ENCODE measurements at places on chromosomes 7 and 10.

DNA sequence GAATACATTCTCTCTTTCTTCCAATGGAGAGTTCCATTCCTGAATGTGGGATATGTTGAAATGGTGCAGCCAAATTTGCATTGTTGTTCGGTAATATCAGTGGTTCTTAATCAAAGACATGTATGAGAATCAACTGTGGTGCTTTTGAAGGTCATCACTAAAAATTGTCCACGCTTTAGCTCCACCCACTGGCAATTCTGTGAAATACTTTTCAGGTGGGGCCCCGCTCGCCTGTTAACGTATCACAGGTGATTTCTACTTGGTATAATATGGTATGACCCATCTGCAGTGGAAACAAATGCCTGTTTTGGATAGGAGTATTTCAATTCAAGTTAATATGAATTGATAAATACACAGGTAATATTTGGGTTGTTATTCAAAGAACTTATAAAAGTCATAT lies 178.4 kb downstream of the NSUN6 start:
- no peak for DNase-seq

DNA sequence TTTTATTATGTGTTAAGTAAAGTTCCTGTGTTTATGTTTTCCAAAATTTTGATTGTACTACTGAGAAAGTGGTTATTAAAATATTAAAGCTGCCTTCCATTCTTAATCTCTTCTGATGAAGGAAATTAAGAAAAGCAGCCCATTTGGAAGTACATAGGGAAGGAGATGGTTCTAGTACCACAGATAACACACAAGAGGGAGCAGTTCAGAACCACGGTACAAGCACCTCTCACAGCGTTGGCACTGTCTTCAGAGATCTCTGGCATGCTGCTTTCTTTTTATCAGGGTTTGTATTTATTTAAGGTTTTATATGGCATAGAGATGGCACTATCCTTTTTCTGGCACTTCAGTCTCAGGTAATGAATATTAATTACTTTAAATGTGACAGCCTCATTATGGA lies 111.6 kb downstream of the PHTF2 start:
- DNase-seq: no peak

- no peak for DNase-seq
Measured at GRCh38 chr7:20083781-20084180, 133.4 kb downstream of the MACC1 start.

DNA sequence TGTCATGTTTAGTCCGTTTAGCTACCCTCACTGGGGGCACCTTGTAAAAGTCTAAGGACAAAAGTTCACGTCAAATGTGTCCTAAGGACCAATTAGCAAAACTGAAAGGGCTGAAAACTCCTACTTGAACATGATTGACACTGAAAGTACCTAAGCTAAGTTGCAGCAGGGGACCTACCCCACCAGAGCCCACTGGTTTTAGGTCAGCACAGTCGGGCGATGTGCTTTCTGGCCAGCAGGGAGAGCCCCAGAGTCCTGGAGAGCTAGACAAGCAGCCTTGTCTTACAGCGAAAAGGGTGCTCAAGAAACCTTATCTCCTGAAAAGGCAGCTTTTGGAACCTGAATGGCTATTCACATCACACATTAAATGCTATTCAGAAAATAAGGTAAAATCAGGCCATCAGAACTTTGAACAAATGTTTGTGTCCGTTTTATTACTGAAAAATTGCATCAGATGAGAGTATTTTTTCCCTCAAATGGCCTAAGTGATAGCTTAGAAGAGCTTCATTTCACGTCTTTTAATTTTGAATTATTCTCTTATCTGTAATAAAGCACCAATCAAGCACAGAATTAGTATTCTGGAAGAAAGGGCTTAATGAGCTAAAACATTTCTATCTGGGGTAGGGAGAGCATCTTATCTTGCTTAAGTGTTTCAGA lies 52.2 kb upstream of the MKI67 start:
- peak; percentile 2 for DNase-seq

DNA sequence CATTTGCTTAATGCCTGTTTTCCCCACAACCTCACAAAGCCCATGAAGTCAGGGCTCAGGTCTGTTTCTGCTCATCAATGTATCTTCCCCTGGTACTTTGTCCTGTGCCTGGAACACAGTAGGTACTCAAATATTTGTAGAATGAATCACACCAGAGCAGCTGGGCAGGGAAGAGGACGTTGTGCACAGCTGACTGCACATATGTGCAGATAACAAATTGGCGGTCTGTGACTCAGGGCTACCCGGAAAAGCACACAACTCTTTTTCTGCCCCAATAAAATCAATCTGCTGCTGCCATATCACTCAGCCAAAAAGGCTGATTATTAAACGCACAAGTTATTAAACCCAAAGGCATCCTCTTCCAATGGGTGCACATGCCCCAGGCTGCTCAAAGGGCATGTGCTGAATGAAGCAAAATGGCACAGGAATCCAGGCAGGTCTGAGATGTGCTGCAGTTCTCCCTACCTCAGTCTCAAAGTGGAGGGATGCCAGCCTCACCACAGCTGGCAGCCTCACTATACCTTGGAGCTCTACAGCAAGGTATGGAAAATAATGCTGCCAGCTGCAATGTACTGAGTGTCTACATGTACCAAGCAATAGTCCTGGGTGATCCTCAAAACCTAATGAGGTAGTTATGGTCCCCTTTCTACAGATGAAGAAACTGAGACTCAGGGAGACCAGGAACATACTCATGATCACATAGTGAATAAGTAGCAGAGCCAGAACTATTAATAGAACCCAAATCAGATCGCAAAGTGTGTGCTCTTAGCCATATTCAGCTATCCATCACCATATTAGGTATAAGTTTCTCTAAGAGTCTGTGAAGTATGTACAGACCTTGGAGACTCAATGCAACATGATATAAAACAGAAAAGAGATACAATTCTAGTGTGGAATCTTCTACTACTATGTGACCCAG lies 43.4 kb downstream of the SORBS1 start:
- no peak for DNase-seq

- no peak for DNase-seq
Measured at GRCh38 chr7:137985253-137985896, 16.5 kb downstream of the CREB3L2 start.

- no peak for DNase-seq
Measured at GRCh38 chr7:138338361-138338760, 121.7 kb upstream of the TRIM24 start.

DNA sequence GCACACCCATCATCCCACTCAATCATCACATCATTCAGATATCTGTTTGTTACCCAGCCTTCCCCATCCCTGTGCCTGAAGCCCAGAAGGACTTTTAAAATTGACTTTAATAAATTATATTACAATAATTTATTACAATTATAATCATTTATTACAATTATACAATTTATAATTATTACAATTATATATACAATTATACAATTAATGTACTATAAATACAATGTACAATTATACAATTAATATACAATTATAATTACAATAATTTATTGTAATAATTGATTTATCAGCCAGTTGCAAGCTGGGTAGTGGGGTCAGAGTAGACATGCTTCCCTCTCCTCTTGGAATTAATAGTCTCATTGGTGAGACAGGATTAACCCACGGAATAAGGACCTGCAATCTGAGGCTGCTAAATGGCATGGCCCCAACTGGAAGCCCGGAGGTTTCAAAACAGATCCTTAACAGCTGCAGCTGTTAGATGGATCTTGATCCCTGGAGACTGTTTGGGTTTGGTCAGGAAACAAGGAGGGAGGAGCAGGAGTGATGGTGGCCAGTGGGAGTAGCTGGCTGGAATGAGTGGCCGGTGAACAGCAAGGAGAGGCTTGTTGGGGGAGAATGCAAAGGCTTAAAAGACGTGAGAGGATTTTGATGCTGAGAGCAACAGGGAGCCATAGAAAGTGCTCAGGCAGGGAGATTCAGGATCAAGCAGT lies 402.8 kb upstream of the PODXL start:
- DNase-seq: no peak

- no peak for DNase-seq
Measured at GRCh38 chr10:69361303-69361614, 55.5 kb downstream of the TACR2 start.

GRCh38 chr7:98483276-98483963 lies 82.5 kb upstream of the BAIAP2L1 start:
- DNase-seq: no peak

DNA sequence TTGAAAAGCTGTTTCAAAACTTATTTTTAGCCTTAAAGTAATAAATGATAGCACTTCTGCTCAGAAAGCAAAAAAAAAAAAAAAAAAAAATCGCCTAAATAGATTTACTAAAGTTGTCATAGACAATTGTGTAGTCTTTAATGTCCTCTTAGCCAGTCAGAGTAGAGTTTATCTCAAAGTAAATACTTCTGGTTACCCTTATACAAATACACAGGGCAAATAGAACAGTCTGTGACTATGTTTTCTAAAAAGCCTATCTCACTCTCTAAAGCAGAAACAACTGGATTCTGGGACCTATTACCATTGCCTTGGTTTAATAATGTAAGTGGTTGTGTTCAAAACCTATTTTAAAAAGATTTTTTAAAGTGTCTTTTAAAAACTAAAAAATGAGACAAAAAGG lies 156.2 kb upstream of the THSD7A start:
- DNase-seq: no peak

GRCh38 chr10:79339266-79339665 lies 8.0 kb upstream of the PPIF start:
- no peak for DNase-seq

DNA sequence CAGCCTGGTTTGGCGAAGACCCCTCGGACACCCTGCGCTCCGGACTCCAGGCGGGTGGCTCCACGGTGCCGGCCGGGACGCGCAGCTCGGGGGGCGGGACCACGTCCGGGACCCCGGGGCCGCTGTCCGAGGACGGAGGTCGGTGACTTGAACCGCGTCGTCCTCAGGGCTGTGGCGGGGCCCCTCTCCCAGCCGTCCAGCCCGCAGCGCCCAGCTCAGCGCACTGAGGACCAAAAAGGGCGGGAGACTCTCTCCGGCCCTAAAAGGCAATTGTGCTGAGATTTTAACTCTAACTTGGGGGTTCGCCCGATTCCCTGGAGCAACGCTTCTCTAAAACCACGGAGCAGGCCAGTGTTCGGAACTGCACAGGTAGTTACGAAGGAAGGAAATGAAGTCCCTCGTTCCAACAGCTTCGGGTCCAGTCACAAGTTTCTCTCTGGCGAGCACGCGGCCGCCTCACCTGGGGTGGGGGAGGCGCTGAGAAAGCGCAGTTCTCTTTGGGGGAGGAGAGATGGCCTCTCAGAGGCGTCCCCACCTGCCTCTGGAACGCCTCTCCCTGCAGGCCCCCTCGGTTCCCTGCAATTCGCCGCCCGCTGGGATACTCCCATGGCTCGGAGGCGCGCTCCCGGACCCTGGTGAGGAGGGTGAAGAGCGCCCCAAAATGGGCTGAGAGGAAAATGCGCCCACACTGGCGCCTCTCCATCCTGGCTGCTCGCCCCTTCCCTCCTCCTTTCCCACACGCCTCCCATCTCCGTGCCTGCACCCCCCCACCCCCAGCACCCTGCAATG lies 352.7 kb downstream of the DNAJB6 start:
- no peak for DNase-seq

GRCh38 chr7:92973974-92974373 lies 137.6 kb upstream of the CDK6 start:
- DNase-seq: no peak

DNA sequence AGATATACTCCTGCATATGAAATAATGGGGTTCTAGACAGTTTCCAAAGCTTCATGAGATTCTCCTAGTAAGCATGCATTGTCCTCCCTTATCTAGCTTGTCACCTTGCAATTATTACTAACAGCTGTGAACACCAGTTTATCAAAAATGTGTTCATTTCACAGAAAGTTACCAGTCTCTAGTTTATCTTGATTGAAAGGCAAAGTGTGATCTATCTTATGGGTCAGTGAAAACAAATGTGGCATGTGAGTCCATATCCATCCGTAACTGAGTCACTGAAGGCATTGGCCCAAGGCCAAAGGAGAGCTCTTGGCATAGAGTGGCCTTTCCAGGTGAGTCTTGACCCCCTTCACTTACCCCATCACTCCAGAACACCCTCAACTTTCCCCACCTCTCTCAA lies 53.2 kb downstream of the GSAP start:
- DNase-seq: no peak

GRCh38 chr10:28396331-28396730 lies 93.5 kb upstream of the MPP7 start:
- no peak for DNase-seq

DNA sequence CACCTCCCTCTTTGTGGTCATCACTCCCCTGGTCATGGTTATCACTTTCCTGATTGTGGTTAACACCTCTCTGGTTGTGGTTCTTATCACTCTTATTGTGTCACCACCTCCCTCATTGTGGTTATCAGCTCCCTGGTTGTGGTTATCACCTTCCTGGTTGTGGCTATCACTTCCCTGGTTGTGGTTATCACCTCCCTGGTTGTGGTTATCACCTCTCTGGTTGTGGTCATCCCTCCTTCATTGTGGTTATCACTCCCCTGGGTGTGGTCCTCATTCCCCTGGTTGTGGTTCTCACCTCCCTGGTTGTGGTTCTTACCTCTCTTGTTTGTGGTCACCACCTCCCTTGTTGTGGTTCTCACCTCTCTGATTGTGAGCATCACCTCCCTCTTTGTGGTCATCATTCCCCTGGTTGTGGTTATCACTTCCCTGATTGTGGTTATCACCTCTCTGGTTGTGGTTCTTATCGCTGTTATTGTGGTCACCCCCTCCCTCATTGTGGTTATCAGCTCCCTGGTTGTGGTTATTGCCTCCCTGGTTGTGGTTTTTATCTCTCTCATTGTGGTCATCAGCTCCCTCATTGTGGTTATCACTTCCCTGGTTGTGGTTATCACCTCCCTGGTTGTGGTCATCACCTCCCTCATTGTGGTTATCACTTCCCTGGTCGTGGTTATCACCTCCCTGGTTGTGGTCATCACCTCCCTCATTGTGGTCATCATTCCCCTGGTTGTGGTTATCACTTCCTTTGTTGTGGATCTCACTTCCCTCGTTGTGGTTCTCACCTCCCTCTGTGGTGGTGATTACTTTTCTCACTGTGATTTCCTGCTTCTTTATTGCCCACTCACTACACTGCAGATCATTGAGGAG lies 106.7 kb downstream of the GPR26 start:
- DNase-seq: no peak

GRCh38 chr10:96271016-96271815 lies at the start of gene BLNK:
Gene BLNK, minus strand, starts transcription at chr10:96271569. Its CDS starts 171 bp downstream, at chr10:96271398.
- no peak for DNase-seq

- no peak for DNase-seq
Measured at GRCh38 chr10:26335574-26336093, 102.5 kb upstream of the APBB1IP start.

- no peak for DNase-seq
Measured at GRCh38 chr7:151237244-151238189, 5.2 kb downstream of the CHPF2 start.

Measured in activated CD4-positive, CD25-positive, alpha-beta regulatory T cell (primary cell).